ENCODE measurements at places on chromosomes 1 and 21.

GRCh38 chr1:173995475-173995874 lies 26.7 kb downstream of the RC3H1 start:
- DNase-seq, result peak; percentile 50

- DNase-seq, result peak; percentile 29
Observed at GRCh38 chr1:226154593-226154992, 31.9 kb downstream of the ACBD3 start.

- no peak for DNase-seq
Observed at GRCh38 chr1:239805851-239806772, 285.6 kb upstream of the FMN2 start.

DNA sequence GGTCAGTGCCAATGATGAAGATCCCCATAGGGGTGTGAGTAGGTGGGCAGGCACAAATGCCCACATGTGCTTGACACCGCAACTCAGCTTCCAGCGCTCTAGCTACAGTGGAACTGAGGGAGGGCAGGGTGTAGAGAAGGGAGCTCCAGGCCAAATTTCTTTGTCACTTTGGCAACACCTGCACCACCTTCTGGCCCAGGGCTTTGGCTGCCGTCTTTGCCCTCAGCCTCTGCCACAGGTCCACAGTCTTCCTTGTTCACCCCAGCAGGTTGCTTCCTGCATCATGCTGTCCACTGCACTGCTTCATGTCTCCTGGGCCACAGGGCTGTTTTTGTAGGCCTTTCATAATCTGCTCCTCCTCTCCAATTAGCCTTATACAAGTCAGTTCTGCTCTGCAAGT lies 20.4 kb upstream of the FMOD start:
- DNase-seq, result no peak

DNA sequence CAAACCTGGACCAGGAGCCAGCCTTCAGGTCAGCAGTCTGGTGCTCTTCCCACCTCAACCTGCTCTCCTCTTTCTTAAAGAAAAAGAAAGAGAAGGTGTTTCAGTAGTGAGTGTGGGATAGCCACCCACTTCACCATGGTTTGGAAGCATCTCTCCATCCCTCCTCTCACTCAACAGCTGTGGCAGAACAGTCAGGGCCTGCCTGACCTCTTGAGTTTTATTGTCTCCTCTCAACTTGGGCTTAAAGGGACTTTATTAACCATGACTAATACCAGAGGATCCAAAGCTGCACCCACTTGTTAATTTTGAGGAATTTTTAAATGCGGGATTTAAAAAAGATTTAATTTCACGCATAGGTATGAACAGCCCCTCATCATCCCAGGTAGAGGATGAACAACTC lies 570 bp upstream of the VASH2 start:
- no peak for DNase-seq

DNA sequence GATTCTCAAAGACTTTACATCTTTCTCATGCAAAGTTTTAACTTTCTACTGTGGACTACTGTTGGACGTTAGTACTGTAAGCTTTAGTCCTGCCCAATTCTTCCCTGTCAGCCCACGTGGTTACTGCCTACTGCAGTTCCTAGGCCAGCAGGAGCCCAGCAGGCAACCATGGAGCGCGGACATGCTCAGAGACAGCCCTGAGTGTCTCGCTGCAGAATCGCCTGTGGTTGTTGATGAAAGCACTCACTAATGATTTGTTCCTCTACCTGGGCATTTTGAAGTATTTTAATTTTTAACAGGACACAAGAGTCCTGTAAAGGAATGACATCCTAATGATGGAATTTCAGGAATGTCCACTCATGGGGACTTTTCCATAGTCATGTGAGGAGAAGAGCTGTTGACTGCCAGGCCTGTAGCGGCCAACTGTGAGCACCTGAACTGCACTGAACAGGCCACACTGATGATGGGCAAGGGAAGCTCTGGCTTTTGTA lies 44.1 kb downstream of the PGBD5 start:
- DNase-seq, result no peak

- no peak for DNase-seq
Observed at GRCh38 chr1:109849655-109850054, 61.0 kb upstream of the CSF1 start.

DNA sequence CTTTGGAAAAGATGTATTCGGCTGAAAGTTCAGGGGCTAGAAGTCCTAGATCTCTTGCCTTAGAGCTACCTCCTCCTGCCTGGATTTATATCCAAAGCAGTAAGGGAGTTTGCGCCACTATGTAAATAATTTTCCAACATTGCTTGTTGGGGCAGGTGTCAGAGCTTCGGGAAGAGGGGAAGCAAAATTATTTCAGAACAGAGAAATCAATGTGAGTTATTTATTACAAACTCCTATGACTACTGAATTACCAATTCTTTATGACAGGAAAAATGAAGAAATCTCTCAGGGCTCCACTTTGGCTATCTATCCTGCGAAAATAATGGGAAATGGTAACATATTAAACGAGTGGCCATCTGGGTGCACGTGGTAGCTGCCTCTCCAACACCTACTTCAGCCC lies at the start of gene CRP:
Gene CRP (minus strand): TSS at position 61 of the 400 bp plus-strand sequence. CDS start 104 bp downstream, outside the sequence.
- DNase-seq, result no peak

DNA sequence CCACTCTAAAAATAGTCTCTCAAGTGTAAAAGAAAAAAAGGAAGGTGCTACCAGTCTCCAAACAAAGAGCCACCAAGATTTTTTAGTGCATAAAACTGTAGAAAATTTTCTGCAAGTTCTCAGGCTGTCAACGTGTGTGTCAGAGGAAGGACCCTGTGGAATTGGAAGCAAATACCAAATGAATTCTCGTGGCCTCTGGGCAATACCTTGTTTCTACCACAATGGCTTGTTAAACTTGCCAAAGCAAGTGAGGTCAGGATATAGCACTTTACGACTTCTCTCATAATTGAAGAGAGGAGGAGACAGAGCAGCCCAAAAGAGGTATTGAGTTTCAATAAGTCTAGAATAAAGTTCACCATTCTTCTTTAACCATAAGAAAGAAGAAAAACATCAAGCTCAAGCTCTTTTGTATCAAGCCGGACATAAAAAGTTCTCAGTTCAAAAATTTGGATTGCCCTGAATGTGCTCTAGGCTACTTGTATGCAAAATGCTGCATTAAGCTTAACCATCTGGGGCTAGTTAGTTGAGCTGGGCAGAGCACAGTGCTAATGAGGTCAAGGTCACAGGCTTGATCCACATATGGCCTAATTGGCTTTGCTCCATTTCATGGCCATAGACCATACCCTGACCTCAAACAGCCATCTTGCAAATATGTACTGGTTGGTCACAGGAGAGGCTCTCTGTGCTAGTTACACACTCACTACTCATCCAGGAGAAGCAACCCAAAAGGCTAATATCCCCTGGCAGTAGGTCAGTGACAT lies 60.5 kb downstream of the TBX15 start:
- DNase-seq, result no peak

DNA sequence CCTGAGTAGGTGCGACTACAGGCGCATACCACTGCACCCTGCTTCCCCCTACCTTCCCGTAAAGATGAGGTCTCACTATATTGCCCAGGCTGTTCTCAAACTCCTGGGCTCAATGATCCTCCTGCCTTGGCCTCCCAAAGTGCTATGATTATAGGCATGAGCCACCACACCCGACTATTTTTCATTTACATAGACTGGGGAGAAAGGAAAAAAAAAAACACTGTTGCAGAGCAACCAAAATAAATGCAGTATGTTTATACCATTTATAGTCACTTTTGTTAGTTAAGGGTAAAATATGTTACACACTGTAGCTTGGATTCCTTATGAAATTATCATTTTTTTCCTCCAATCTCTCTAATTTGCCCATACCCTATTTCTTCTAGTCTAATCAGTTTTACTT lies 35.2 kb upstream of the RGS8 start:
- no peak for DNase-seq

DNA sequence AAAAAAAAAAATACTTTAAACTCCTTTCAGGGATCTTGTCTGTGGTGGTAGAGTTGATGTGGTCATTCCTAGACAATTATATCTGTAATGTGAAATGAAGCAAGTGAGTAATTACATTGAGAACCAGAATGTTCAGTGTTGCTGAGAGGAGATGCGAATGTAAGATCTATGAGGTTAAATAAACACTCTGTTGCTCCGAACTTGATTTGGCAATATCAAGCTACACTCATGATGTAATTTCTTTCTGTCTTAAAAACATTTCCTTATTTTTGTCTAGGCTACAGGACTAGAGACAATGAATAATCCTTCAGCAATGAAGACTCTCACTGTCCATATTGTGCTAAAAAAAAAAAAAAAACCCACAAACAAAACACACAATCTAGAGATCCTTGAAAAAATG lies 63.1 kb upstream of the IGSF5 start:
- DNase-seq, result no peak

- no peak for DNase-seq
Observed at GRCh38 chr1:207946756-207947155, 35.8 kb upstream of the CD34 start.

GRCh38 chr21:32389337-32390015 lies 3.3 kb downstream of the URB1 start:
- no peak for DNase-seq

DNA sequence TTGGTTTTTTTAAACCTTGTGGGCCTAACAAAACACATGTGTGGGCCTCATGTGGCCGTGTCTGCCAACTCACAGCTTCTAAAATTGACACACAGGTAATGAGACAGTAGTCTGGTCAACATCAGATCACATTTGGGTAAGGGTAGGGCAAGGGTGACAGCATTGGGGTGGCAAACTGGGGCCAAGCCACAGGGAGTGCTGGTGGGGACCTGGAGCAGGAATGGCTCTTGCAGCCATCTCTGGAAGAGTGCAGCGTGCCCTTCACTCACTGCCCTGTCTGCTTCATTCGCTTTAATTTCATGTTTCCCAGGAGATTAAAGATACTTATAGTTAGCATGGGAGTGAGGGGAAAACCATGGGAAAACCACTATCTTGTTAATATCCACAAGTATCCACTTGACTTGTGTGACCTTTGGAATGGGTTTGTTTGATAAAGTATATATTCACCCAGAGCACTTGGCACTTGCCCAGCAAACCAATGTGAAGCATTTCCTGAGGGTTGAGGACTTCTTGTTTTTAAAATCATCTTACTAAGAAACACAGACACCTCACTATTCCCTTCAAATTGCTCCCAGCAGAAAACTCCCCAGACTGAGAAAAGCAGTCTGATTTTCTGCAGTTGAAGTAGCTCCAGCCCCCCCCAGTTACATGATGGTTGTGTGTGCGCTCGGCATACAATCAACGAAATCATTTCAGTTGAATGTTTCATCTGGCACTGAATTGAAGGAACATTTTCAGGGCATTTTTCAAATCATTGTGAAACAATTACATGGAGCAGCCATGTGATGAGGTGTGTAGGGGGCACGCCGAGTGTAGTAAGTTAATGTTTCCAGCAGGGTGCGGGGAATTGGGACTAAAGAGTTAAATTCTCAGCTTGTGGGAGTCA lies 175.7 kb downstream of the VPS13D start:
- DNase-seq, result peak; percentile 82

DNA sequence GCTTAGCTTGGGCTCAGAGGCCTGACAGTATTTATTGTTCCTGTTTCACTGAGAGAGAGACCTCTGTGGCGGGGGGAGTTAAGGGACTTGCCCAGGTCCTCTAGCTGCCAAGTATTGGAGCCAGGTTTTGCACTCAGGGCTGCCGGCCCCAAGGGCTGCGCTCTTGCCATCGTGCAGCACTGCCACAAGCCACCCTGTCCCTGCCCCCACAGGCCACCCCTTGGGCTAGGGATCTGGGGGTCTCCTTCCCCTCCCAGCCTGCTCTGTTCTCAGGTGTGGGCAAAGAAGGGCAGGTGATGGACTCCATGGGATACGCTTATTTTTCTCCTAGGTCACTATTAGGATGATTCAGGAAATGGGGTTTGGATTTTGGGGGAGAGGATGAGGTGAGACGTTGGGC lies 8.7 kb downstream of the KIAA1614 start:
- no peak for DNase-seq

DNA sequence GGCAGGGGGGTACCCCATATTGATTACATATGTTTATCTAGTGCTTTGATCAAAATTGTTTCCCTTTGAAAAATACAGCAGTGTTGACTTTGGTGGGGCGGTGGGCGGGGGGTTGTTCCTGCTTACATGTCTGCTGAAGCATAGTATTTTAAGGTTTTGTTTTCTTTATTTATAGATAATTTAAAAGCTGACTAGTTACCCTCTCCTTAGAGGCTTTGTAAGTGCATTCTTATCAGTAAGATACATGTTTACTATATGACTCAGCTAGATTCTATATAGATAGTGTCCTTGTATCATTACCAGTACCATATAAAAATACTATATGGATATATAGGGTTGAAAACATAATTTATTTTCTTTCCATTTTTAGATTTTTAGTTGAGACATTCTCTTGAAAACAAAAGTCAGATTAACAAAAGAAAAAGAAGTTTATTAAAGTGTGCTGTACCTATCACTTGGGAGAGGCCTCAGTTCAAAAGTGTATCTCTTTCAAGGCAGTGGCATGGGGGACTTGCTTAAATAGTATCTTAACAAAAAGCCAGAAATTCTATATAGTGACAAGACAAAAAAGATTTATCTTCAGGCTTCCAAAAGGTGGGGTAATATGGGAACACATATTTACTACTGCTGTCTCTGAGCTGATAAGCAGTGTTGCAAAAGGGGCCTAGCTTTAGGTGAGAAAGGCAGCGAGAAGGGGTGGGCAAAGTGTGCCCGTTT lies 79.0 kb downstream of the HS2ST1 start:
- no peak for DNase-seq

DNA sequence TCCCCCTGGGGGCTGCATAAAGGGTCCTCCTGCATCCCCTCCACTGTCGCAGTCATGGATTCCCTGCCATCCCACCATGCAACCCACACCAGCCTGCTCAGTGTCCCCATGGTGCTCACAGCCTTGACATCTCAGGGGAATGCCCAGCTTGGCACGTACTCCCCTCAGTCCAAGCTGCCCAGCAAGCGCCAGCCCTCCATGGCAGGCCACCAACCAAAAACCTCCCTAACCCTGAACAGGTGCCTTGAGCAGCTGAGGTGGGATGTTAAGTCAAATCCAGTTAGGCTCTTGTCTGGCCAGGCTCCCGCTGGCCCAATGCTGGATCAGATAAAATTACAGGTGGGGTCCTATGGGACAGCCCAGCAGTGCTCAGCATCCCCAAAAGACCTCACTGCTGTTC lies 341 bp downstream of the VTCN1 start:
- DNase-seq, result no peak

- DNase-seq, result peak; percentile 85
Observed at GRCh38 chr1:156445789-156446263, 54.7 kb downstream of the MEF2D start.

DNA sequence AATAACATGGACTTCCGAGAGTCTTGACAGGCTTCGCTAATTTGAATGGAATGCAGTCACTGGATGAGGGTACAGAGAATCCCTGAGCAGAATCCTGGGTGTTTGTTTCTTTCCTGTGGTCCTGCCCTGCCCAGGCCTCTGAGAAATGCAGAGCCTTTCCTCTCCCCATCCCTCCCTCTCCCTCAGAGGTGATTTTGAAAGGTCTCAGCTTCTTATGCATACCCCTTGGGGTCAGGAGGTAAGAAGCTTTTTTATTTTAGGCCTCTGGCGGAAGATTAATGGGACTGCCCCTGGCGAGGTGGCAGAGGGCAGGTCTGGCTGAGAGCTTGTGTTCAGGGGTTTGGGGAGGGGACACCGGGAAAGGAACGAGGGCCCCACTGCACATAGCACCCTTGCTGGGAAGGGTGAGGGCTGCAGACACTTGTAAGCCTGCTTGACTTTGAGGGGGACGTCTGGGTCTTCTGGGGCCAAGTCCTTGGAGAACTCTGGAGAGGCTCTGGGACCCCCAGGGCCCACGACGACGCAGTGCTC lies 116.5 kb upstream of the SLC45A1 start:
- DNase-seq, result no peak

All from dermis blood vessel endothelial cell (primary cell).